SK-N-SH (cell line): ENCODE measurements at places on chromosomes 6 and 20.

- DNase-seq: no peak
Observed at GRCh38 chr6:94668876-94669275, 908.5 kb upstream of the MANEA start.

DNA sequence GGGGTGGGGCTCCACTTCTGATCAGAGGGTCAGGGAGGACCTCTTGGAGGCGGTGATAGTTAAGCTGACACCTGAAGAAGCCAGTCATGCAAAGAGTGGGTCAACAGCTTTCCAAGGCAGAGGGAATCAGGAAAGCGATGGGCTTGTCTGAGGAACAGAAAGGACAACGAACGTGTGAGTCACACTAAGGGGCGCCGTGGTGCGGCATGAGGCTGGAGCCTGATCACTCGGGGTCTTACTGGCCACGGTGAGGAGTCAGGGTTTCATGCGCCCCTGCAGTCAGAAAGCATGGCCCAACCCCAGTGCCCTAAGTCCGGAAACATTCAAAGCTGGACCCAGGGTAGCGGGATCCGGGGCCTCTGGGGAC, 50.6 kb upstream of the SLC32A1 start:
- peak; percentile 61 for DNase-seq

DNA sequence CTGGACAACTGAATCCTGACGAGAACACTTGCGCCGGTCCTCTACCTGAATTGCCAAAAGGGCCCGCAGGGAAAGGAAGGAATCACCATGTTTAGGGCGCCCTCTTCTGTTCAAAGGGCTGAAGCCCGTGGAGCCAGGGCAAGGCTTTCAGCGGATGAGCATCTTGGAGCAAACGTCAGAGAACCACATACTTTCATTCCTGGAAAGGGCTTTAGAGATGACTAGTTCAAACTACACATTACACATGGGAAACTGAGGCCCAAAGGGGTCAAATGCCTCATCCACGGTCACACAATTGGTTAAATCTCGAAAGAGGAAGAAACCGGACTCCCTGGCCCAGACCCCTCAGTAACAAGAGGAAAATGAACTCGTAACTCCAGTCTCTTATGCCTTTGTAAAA, 11.5 kb upstream of the ZNF133 start:
- DNase-seq: peak; percentile 60

DNA sequence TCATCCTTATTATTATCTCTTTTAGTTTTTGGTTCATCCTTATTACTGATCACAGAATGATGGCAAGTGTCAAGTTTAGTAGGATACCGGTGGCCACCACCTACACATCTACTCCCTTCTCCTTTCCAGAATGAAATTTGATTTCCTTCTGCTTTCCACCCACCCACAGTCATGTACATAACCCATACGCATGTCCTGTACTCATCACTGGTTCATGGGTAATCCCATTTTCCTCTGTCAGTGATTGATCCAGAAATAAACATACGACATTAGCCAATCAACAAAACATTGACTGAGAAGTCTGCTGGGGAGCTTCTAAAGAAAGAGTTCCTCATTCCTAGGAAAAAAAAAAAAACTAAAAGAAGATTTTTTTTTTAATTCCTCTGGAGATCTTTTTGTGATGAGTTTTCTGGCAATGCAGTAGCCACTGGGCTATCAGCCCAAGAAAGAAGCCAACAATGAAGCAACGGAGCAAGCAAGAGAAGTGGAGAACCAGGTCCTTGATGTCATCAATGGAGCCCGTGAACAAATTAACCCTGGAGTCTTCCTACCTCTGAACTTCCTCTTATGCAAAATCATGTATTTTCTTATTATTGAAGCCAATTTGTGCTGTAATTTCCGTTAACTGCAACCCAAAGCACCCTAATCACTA, 127.8 kb downstream of the TASP1 start:
- DNase-seq: no peak

GRCh38 chr20:15937179-15937578, 636.1 kb downstream of the KIF16B start:
- DNase-seq: no peak

GRCh38 chr6:4668271-4669179, 107.7 kb upstream of the CDYL start:
- no peak for DNase-seq

GRCh38 chr6:35392111-35392702, 49.8 kb downstream of the PPARD start:
- DNase-seq: no peak

DNA sequence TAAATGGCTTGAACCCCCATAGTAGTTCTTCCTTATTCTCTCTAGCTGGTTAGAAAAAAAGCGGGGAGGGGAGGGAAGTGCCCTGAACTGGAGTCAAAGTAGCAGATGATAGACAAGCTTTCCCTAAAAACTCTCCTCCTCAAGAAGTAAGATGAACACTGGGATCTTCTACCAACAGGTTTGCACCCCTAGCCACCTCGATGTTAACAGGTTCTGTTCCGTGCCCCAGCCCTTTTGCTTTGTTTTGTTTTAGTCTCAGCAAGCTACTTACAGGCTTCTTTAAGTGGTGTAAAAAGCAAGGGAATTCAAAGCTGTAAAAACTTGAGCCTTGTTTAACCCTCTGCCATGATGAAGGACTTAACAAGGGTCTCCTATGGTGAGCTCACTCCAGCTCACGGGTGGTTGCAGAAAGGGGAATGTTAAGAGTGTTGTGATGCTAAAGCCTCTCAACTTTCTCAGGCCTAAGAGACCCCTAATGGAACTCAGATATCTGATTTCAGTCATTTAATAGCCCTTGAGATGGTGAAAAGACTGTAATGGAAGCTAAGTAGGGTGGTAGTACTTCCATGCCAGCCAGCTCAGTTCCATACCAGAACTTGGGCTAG, 106.0 kb downstream of the FOXO3 start:
- DNase-seq: no peak

DNA sequence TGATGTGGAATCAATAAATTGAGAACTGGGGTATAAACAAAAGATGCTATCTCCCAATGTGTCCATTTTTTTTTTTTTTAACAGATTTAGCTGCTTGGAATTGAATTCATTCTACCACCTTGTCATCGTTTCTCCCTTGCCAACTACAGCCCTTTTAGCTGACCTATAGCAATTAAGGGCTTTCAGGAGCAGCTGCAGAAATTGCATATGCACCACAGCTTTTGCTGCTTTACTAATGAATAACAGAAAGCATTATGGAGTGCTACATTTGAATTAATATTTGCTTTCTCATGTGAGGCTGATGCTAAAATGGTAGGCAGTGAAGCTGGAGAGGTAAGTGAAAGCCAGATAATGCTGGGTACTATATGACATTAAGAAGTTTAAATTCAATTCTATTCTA, 5.7 kb downstream of the SESN1 start:
- DNase-seq: no peak

- DNase-seq: no peak
Observed at GRCh38 chr20:14643556-14643955, 306.1 kb upstream of the FLRT3 start.

DNA sequence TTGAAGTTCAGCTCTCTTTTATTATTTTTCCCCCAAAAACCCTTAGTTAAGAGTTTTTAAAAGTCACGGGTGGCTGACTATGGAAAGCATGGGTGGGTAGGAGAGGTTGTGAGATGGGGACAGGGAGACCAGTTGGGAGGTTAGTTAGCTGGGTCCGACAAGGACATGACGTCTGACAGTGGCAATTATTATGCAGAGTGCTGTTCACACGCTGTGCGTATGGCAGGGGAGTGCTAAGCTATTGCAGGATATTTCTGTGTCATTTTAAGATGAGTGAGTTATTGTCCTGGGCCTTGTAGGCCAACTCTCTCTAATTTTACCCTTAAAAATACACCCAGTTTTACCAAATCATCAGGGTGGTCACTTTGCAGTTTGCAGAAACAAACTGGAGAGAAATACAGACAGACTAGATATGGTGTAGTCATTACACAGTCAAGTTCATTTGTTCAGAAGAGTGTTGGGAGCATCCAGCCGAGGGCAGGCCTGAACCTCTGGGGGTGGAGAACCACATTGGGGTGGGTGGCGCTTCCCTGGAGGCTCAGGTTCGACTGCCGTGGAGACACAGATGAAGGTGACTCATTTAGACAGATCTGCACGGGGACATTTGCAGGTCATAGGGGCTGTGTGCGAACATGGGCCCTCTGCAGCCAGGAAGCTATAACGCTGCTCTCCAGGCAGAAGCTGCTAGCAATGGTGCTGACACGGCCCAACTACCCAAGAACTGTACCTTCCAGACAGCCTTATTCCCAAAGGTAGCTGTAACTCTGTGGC, 307.6 kb downstream of the QKI start:
- no peak for DNase-seq

- no peak for DNase-seq
Observed at GRCh38 chr6:107400616-107401147, 58.7 kb downstream of the PDSS2 start.

GRCh38 chr20:1182106-1182505, 2.7 kb downstream of the TMEM74B start:
- no peak for DNase-seq

DNA sequence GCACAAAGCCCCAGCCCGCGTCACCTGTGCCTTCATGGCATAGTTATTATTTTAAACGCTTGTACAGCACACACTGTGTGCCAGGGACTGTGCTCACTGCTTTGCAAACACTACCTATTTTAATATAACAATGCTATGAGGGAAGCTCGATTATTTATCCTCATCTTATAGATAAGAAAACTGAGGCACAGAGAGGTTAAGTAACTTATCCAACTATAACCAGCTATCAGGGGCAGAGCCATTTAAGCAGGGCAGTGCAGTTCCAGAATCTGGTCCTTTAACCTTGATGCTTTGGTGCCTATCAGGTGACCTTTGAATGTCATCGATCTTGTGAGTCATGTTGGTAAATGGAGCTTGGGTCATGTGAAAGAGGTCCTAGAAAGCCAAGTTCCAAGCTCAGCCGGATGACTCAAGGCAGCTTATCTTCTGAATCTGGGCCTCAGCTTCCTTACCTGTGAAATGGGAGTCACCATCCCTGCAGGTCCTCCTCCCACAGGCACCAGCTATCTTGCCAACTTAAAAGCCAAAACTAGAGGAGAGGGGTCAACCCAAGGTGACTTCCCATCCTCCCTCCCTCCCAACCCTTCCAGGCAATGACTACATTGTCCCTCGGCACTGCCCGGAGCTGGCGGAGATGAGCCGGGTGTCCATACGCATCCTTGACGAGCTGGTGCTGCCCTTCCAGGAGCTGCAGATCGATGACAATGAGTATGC, 56.4 kb upstream of the TTPAL start:
- no peak for DNase-seq

- no peak for DNase-seq
Observed at GRCh38 chr6:105135907-105136430, 43.8 kb downstream of the POPDC3 start.

DNA sequence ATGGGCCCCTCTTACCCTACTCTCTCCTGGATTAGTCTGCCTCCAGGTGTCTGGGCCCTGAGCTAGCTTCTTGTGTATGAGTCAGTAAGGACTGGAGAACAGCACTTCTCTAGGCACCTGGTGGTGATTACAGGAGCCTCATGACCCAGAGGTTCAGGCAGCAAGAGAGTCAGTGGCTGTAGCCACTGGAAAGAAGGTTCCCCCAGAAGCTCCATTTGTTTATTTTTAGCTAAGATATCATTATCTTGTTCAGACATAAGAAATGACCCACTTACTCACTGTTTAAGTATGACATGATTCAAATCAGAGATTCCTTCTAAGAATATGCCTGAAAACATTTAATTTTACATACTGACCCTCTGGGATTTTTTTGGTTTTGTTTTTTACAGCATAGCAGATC, 23.6 kb upstream of the SLC4A11 start:
- DNase-seq: no peak

DNA sequence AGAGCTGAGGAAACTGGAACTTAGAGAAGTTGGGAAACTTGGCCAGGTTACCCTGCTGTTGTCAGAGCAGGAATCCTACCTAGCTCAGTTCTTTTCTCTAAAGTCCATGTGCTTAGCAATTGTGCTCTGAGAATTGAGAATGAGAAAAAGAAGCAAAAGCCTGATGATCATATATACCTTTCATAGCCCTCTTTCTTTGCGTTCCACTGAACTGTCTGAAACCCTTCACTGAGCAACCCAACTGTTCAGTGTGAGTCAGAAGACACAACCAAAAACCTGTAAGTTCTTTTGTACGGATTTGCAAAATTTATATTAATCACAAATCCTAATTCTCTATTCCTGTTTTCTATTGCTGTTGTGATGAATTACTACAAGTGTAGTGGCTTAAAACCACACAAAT, 80.6 kb downstream of the PHF3 start:
- DNase-seq: no peak

- no peak for DNase-seq
Observed at GRCh38 chr20:12718619-12719018, 290.2 kb upstream of the SPTLC3 start.

- no peak for DNase-seq
Observed at GRCh38 chr6:97049253-97050011, 124.9 kb downstream of the KLHL32 start.

GRCh38 chr20:37375227-37375626, 29.3 kb downstream of the SRC start:
- no peak for DNase-seq

DNA sequence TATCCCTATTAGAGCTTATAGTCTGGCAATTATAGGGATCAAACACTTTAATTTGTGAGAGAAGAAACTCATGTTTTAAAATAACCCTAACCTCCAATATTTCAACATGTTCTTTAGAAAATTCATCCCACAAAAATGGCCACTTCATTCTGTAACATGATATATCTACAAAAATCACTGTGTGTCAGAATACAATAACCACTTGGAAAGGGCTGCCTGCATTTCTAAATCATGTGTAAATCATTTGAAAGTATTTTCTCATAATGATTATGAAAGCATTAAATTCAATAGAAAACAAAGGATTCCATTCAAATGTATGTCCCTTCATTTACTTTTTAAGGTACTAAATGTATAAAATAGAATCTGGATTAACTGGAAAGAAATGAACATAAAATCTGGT, 101.4 kb upstream of the NHSL1 start:
- DNase-seq: no peak

DNA sequence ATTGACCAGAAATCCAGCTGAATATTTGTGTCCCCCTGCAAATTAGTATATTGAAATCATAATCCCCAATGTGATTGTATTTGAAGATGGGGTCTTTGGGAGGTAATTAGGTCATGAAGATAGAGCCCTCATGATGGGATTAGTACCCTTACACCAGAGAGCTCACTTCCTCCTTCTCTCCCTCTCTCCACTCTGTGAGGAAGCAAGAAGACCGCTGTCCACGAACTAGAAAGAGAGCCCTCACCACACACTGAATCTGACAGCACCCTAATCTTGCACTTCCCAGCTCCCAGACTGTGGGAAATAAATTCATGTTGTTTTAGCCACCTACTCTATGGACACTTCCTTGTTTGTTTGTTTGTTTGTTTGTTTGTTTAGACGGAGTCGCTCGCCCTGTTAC, 11.9 kb upstream of the PLAGL1 start:
- no peak for DNase-seq

DNA sequence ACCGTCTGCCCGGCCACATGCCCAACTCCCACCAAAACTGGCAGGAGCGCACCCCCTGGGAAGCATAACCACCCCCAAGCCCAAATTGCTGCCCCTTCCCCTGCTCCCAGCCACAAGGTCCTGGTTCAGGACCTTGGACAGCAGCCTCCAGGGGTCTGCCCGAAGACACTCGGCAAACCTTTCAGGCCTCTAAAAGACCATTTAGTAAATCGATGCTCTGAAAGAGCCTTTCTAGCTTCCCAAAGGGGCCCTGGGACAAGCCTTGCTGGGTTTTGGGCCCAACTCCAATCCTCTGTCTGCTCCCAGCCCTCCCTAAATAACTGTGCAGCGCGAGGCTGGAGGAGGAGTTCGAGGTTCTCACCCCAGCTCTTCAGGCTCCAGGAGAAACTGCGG, 30.5 kb downstream of the GRM4 start:
- no peak for DNase-seq
